ENCODE measurements at places on chromosomes 7 and 10.

- DNase-seq: no peak
Measured at GRCh38 chr7:74480861-74481417, 27.2 kb downstream of the GTF2IRD1 start.

- DNase-seq: no peak
Measured at GRCh38 chr10:71068861-71069271, 143.5 kb upstream of the UNC5B start.

- no peak for DNase-seq
Measured at GRCh38 chr7:111098011-111098925, 7.3 kb downstream of the LRRN3 start.

DNA sequence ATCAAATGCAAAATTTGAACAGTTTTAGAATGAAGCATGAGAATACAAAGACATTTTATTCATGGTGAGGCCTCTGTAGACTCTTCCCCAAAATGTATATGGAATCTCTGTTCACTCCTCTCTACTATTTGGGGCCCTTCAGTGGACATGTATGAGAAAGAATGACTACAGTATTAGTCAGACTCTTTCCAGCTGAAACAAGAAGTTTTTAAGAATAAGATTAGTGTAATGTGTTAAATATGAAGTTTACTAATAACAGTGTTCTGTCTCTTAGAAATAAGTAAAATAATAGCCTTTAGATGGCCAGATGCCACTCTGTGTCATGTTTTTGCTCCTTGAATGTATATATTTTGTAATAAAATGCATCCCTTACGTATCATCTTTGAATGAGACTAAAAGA, 585.6 kb downstream of the SUGCT start:
- no peak for DNase-seq

DNA sequence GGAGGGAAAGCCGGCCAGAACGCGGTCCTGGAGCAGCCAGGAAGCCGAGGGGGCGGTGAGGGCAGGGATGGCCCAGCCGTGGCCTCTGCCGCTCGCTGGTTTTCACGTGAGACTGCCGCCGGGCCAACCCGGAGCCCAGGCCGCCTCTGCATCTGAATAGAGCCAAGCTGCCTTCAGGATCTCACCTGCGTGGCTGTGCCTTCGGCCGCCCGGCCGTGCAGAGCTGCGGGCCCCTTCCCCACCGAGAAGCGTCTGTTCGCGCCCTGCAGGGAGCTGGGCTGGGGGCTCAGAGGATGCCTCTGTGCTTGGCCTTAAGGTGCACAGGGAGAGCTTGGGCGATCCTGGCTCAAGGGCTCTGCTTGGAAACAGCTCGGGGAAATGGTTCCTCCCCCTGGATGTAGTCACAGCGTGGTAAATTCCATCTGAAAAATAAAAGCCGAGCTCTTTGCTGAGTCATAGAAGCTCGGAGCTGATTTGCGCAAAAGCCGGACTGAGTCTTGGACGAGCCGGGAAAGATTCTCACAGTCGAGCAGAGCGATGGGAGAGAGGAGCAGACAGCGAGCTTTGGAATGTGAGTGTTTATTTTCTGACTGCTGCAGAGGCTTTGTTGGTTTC, at the start of gene JAKMIP3:
Gene JAKMIP3 (plus strand): TSS at position 456 of the 615 bp plus-strand sequence. CDS start 38,863 bp downstream, outside the sequence.
- DNase-seq: no peak

DNA sequence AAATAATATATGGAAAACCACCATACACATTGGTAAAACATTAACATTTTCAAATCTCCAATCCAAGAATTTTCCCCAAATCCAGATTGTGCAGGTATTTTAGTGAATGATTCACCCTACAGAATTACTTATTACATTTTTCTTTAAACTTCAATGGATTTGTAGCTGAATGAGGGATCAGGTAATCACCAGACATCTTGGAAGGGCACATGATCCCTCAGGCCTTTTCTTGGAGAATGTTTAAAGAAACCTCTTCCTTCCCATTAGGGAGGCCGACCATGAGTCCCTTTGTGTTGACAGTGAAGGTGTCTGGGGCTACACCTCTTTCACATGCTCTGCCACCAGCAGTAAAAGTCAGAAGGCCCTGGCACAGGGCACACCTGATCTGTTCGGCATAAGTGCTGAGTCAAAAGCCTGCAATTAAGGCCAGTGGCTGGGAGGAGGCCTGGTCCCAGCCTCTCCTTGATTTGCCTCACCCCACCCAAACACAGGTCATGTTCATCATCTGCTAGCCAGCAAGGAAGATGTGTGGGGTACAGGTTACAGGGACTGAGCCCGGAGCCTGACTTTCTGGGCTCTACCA, 207.7 kb downstream of the SNX10 start:
- no peak for DNase-seq

GRCh38 chr10:65742906-65743305, 1182.9 kb upstream of the LRRTM3 start:
- no peak for DNase-seq

DNA sequence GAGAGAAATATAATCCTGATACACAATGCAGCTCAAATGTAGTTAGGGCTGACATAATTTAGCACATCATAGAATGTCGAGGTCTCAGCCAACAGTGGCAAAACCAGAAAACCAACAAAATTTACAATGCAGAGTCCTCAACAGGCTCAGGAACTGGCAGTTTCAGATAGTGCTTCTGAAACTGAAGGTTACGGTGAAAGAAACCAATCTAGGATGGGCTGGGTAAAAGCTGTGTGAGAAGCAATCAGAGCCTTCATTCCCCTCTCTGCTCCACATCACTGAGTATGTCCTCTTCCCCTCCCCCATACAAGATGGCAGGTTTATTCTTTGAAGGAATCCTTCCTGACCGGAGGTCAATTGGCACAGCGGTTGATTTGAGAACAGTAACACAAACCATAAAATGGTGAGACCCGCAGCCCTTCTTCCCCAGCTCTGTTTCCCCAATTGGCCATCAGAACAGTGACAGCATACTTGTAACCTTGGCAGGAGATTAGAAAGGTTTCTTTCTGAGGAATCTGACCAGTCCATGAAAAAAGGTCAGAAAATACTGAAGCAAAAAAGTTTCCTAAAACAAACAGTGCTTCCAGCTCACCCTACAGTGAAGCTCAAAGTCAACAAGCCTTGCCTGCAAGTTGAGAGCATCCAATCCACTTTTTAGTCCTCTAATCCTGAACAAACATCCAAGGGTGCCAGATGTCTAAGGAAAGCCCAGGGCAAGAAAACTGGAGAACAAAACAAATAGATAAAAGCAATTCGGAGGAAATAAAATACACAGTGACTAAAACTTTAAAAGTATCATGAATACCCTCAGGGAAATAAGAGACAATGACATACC, 53.9 kb upstream of the IL6 start:
- no peak for DNase-seq

DNA sequence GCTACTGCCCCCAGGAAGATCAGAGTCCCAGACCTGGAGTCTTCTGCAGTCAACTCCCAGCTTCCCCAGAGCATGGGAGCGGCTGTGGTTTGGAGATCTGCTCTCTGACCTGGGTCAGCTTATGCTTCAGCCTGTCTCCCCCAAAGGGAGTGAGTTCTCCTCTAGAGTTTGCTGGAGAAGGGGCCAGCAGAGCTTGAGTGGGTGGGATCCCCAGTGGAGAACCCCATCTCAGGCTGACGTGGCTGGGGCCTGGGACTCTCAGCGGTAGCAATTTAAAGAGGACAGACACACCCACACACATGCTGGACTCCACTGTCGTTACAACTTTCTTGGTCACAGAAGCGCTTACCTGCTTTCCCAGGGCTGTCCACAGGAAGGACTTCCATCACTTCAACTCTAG, 6.3 kb downstream of the UNC5B start:
- DNase-seq: no peak

GRCh38 chr7:116195451-116195850, 14.9 kb upstream of the TES start:
- no peak for DNase-seq

- DNase-seq: no peak
Measured at GRCh38 chr7:44960011-44960580, 18.7 kb downstream of the MYO1G start.

DNA sequence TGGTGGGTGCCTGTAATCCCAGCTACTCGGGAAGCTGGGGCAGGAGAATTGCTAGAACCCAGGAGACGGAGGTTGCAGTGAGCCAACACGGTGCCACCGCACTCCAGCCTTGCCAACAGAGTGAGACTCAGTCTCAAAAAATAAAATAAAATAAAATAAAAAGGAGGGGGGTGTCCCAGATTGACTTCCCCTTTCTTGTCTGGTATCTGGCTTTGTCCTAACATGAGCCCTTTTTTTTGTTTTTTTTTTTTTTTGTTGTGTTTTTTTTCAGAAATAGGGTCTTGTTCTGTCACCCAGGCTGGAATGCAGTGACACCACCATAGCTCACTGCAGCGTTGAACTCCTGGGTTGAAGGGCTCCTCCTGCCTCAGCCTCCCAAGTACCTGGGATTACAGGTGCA, 4.7 kb downstream of the CASP2 start:
- DNase-seq: no peak

DNA sequence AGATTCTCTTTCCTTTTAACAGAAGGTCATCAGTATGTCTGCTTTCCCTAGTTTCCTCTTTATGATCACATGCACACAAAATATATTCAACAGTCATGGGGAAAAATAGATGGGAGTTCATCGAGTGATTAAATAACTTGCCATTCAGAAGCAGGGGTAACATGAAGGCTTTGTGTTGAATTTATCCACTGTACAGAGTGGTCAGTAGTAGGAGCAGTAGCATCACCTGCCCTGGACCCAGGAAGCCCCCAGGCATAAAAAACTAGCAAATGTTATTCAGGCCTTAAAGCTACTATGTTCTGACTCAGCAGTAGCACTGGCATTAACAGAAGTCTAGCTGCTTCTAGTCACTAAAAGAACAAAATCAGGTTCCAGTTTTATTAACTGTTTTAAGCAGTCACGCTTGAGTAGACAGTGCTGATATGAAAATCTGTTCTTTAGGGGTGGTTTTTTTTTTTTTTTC, 31.4 kb upstream of the FAM133B start:
- no peak for DNase-seq

DNA sequence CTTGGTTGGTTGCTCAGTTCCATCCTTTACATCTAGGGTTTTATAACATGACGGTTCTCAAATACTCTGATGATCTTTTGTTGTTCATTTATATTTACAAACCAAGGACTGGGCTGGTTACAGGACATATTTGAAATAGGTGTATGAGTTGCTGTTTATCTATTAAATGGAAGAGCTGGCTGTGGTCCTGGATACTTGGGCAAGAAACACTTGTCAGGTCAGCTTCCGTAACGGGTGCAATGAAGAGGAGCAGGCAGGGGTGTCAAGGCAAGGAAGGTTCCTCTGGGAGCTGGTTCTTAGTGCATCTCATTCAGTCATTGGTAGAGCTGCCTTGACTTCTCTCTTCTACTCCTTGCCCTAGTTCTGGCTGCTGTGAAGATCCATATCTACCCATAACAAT, 4.8 kb upstream of the TMEM26 start:
- DNase-seq: no peak

GRCh38 chr10:71473671-71474599, 77.2 kb downstream of the CDH23 start:
- DNase-seq: no peak

- no peak for DNase-seq
Measured at GRCh38 chr10:13827076-13827797, 240.5 kb downstream of the PRPF18 start.

GRCh38 chr10:73537288-73537687, 41.5 kb upstream of the PPP3CB start:
- no peak for DNase-seq

- no peak for DNase-seq
Measured at GRCh38 chr10:121296881-121297585, 301.2 kb downstream of the FGFR2 start.

GRCh38 chr10:34098821-34099567, 716.1 kb downstream of the PARD3 start:
- no peak for DNase-seq

DNA sequence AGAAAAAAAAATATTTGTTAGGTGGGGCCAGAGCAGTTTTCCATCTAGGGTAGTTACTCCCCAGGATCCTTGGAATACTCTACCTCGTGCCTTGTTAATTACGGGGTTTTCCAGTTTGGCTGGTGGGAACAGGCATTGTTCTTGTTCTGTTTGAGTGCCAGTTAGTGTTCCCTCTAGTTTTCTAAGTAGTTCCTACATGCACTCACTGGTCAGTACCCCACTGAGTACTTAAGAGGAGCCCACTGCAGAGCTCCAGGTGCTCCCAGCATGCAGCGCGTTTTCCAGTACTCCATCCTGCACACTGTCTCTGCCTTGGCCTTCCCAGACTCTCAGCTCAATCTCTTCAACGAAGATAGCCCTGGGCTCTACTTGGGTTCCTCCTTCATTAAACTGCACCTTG, 58.0 kb downstream of the AHCYL2 start:
- no peak for DNase-seq

DNA sequence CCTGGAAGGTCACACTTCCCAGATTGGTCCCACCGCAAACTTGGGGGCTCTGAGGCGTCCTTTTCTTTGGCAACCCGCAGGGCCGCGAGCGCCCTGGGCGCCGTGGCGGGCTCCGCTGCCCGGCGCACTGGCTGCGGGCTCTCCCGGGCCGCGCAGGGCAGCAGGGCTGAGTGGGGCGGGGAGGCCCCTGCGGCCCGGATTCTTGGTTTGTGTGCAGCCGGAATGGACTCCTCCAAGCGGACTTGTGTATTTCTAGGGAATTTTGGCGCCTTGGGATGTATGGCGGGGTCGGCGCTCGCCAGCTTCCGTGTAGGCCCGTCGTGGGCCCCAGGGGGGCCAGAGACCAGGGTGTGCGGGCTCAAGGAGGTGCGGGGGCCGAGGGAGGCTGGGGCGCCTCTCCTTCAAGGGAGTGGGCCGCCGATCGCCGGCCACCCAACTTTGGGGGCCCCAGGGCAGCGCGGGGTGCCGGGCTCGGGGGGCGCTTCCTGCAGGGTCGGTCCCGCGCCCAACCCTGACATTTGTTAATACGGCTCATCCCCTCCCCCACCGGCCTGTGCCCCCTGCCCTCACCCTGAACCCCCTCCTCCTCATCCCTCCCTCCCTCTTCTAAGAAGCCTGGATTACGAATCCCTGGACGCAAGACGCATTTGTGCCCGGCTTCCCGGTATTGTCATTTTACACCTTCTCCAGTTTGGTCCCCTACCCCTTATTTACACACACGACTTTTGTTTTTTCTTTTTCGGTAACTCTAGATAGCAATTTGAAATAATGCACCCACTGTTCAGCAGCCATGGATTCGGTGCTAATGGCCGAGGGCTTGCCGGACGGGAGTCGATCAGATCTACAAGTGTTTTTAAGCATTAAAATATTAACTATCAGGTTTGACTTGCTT, 2.5 kb downstream of the TCF7L2 start:
- DNase-seq: no peak

GRCh38 chr7:79770063-79770462, 316.6 kb upstream of the MAGI2 start:
- DNase-seq: no peak

GRCh38 chr10:9910446-9910845, 1107.2 kb upstream of the CELF2 start:
- no peak for DNase-seq

- DNase-seq: no peak
Measured at GRCh38 chr10:110989016-110989415, 69.6 kb downstream of the SHOC2 start.

GRCh38 chr10:3493621-3494020, 291.4 kb downstream of the KLF6 start:
- DNase-seq: no peak
